ENCODE measurements at places on chromosomes 12 and 14.

DNA sequence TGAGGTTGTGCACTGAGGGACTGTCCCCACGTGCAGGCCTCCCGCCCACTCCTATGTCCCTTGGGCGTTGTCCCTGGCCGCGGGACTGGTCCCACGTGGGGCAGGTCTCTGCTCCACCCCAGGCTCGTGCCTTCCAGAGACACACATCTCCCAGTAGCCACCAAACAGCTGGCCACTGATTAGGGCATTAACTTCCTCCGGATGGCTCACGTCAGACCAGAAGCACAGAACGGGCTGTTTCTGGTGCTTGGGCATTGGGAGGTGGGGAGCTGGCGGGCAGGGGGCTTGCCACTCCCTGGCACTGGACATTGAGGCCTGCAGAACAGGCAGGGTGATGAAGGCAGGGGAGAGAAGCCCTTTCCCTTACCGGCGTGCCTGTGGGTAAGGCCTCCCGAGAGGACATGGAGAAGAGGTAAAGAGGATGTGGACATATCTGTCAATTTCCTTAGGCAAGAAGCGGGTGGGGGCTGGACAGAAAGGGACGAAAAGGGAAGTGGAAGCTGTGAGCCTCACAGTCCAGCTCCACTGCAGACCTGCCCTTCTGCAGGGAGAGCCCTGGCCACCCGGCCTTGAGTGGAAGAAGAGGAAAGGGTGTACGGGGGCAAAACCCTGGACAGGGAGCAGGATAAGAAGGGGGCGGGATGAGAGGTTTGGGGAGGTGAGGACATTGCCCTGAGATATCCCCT, 101.2 kb downstream of the NINJ2 start:
- DNase-seq: no peak

- DNase-seq: no peak
These were observed 506.6 kb upstream of the ATXN7L3B start for GRCh38 chr12:74031045-74031444.

GRCh38 chr12:53428741-53429140, 5.1 kb downstream of the AMHR2 start:
- no peak for DNase-seq

- DNase-seq: no peak
These were observed 6.1 kb upstream of the FOXG1 start for GRCh38 chr14:28760431-28760996.

DNA sequence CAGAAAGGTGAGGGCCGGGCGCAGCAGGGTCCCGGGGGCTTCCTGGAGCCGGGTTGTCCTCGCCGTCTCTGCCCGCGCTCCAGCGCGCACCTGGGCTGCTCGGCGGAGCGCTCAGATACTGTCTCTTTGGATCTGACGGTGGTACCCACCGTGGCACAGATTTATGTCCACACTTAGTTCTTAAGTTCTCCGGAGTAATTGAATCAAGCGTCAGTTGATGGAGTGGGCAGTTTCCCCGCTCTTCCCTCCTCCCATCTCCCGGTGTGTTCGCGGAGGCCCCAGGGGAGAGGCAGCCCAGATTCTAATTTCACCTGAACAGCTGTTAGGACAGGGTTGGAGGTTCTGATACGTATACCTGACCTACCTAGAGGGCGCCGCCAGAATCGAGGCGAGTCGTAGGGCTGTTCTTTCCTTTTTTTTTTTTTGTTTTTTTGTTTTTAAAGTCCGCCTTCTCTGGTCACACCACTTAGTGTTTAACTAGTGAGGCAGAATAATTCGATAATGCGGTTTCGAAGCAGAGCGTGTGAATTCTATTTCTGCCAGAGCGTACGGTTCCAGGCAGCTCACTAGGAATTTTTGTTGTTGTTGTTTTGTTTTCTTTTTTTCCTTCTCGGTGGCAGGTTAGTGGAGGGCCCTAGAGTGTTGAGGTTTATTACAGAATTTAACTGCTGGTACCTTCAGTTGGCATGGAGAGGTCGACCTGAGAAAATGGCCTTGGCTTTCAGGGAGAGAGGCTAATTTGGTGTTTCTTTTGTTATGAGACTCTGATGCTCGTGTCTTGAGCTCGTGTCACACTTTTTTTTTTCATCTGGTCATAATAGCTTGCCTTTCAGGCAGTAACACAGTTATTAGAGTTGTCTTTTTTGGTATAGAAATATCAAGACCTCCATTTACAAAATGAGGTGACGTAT, 22.3 kb upstream of the GNS start:
- DNase-seq: no peak

DNA sequence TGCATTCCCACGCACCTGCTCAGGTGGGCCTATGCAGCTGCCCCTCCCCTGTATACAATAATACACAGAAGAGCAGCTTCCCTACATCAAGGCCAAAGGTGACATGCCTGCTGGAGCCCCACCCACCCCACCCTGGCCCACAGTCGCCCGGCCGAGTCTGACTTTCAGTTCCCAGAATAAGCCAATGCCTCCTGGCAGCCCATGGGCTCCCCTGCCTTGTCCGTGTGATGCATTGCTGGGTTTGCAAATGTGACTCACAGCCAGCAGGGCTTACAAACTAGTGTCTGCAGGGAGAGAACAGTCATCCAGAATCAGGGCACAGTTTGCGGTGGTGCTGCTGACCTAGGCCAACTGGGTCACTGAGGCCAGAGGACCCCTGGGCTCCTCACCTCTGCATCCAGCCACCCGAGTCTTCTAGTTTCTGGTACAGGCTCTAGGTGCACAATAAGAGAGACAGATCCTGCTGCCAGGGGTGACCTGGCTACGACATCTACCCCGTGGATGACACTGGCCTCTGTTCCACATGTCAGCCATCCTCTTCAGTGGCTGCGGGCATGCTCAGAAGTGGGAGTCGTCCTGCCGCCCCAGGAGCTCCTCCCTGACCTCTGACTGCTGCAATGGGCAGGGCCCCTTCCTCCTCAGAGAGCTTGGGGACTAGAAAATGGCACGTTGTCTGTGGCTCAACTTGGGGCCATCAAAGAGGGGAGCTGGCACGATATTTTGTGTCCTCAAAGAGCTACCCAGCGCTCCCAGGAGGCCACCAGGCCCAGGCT, 84.5 kb downstream of the CHGA start:
- DNase-seq: no peak

DNA sequence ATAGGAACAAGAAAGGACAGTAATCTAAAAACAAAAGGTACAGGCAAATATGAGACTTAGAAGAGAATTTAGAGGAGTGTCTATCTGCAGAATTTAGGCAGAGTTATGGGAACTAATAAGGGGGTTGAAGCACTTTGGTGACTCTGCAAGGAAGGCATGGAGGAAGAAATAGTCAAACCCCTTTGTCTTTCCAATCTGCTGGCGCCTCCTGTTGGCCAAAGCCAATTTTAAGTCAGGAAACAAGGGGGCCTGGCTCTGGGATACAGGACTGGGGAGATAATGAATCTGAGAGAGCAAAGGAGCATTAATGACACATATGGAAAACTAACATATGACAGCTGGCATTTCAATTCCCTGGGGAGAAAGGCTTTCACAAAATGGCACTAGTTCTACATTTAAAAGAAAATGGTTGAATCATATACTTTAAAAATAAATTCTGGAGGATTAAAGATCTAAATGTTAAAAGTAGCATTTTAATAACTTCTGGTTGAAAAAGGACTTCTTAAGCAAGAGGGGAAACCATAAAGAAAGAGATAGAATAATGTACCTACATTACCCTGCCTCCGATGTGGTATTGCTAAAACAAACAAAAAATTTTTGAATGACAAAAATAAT, 48.5 kb upstream of the CSRP2 start:
- DNase-seq: peak; percentile 36

DNA sequence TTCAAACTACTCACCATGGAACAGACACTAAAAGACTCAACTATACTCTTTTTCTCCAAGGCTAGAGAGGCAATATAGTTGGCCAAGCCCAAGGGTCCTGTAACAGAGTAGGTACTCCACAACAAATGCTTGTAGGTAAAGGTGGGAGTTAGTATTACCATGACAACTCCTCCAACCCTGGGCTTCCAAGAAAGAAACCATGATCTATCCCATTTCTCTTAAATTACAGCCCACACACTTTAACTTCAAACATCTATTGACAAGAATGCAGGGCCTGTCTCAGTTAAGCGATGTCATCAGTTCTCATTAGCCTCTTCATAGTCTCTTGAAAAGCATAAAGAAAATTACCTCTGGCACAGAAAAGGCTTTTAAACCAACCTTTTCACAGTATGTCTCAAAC, 25.0 kb downstream of the ERH start:
- DNase-seq: no peak

DNA sequence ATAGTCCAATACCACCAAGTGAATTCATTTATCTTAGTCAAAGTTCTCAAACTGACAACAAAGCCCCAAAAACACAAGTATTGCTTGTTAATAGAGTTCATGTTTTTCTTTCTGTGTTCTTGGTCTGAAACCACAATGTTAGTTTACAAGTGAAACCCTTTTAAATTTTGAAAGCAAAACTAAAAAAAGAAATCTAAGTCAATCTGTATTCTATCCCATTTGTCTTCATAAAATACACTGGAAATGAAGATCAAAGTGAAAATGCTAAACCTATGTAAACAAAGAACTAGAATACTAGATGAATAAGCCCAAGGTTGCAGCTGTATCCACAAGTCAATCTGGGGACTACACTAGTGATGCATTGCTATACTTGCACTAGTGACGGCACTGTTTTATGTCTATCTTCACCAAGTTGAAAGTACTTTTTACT, 10.4 kb downstream of the MAP4K5 start:
- peak; percentile 41 for DNase-seq

Measured in SJSA1 (cell line).